ENCODE measurements at places on chromosomes 6 and 20. TPM values are rescaled to one million over a fixed set of nuclear protein-coding genes. Genes with fewer than 3 reads are reported as not detected.

Gene SLC22A16
- not detected for total RNA-seq

Gene ABRACL
- total RNA-seq = 196 TPM

Gene RIMS4
- not detected for total RNA-seq

Gene GGTLC1
- not detected for total RNA-seq

Gene MCCD1
- total RNA-seq = not detected

Gene TRIM15
- not detected for total RNA-seq

Gene WFDC12
- total RNA-seq = not detected

Gene PEX7
- total RNA-seq = 4.7 TPM

Gene DEF6
- total RNA-seq = 74.3 TPM

Gene CRIP3
- 1.5 TPM for total RNA-seq

Gene FAM83D
- total RNA-seq = 11.8 TPM

Gene FAXC
- not detected for total RNA-seq

Gene TDRD6
- total RNA-seq = not detected

Gene CALHM5
- total RNA-seq = not detected

Gene OXT
- 0.47 TPM for total RNA-seq

Gene ZNF337
- 11.2 TPM for total RNA-seq

Gene MRPL18
- total RNA-seq = 108 TPM

Gene STXBP5
- 11.9 TPM for total RNA-seq

Gene MAP7
- total RNA-seq = 0.78 TPM

Gene CCHCR1
- total RNA-seq = 46.6 TPM

Gene LPA
- total RNA-seq = not detected

Gene ARMH2
- total RNA-seq = not detected

Gene VWA7
- 1.6 TPM for total RNA-seq

Gene EMILIN3
- not detected for total RNA-seq

Gene SLC52A3
- total RNA-seq = 0.25 TPM

Gene NOTCH4
- 0.88 TPM for total RNA-seq

Gene HAO1
- total RNA-seq = not detected

Gene SIRPB2
- not detected for total RNA-seq

Gene ZBTB12
- 3.2 TPM for total RNA-seq

Gene DNAH8
- 0.08 TPM for total RNA-seq

Gene RAET1L
- not detected for total RNA-seq

Gene FAM83B
- total RNA-seq = not detected

Gene ENPP5
- total RNA-seq = 0.33 TPM

Gene SNRPB2
- total RNA-seq = 140 TPM

Gene POM121L2
- not detected for total RNA-seq

Gene HUS1B
- 1.0 TPM for total RNA-seq

Gene CYP24A1
- total RNA-seq = not detected

Gene SLX4IP
- total RNA-seq = 7.9 TPM

Gene MYT1
- 0.44 TPM for total RNA-seq

Gene PARD6B
- 3.9 TPM for total RNA-seq

Gene SLC2A4RG
- total RNA-seq = 29.3 TPM

Gene C6orf15
- not detected for total RNA-seq

Gene MLIP
- total RNA-seq = not detected

Gene NFS1
- total RNA-seq = 37.2 TPM

Gene MRAP2
- not detected for total RNA-seq

Gene CLPSL2
- not detected for total RNA-seq

Gene ID4
- total RNA-seq = not detected

Gene SLC2A10
- total RNA-seq = 0.08 TPM

Gene ANKRD66
- total RNA-seq = not detected

Gene NHLRC1
- total RNA-seq = 0.19 TPM

Gene CGAS
- 27.9 TPM for total RNA-seq

Gene LY6G6F
- total RNA-seq = not detected

Gene C20orf204
- 2.1 TPM for total RNA-seq

Gene ADIG
- not detected for total RNA-seq

Gene MUCL3
- not detected for total RNA-seq

Gene SCUBE3
- total RNA-seq = not detected

Gene KIAA1755
- not detected for total RNA-seq

Gene LHFPL5
- total RNA-seq = not detected

Gene ZNFX1
- 48.0 TPM for total RNA-seq

Gene SASH1
- total RNA-seq = 0.04 TPM

Measured in activated naive CD8-positive, alpha-beta T cell treated with anti-CD3 and anti-CD28 coated beads for 36 hours (primary cell).